Upper lobe of right lung (tissue), 1 donor: ENCODE measurements at places on chromosomes 16 and 17. TPM values are rescaled to one million over a fixed set of nuclear protein-coding genes. Genes with fewer than 3 reads are reported as not detected.

CPHXL2 gene
- not detected for total RNA-seq

GGT6 gene
- 5.6 TPM for total RNA-seq

DNA sequence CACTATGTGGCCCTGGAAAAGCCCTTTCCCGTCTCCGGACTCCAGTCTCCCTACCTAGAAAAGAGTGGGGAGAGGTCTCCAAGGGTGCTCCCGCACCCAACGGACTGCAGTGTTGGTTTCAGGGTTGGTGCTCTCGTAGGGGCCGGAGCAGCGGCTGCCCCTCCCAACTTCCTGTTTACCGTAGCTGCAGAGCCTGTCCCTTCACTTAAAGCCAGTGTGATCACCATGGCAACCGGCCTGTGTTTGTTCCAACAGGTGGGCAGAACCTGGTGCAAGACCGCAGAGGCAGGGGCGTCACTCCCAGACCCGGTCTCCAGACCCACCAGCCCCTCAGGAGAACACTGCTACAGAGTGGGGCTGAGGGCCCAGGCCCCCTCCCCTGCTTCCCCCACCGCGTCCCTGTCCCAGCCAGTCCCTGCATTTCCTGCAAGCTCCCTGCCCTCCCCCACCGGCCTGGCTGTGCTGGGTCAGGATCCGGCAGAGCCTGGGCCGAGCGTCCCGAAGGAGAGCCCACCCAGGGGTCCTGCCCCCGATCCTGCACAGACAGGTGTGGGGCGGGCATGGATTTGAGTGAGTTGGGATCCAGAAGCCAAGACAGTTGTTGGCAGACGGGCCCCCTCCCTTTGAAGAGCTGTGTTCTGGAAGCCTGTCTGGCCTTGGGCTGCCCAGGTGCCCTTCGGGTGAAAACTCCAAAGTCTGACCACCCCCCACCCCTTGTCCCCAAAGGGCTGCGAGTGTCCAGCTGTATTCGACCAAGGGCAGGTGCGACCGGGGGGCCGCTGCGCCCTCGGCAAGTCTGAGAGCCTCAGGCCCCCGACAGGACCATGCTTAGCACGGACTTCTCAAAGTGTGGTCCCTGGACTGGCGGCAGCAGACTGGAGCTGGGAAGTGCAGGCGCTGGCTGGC lies 1.5 kb upstream of the BAIAP3 start:
- DNase-seq, result peak; percentile 80

DNA sequence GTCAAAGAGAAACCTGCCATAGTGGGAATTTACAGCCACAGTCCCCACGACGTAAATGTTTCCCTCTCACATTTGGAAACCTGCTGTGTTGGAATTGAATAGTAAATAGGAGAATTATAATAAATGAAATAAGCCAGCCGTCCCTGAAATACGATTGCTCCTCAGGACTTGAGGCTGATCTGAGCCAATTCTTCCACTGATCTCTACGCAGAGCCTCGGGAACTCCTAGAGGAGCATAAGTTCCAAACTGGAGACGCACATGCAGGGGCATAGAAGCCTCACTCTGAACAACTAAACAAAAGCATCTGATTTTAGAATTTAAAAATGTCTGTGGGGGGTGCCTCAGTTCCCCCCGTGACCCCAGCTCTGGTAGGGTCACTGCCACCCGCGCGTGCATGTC lies 10.2 kb upstream of the TEX19 start:
- DNase-seq, result no peak

GRCh38 chr17:19495828-19496528 lies 37.7 kb upstream of the SLC47A1 start:
- no peak for DNase-seq

GRCh38 chr17:78278139-78278741 lies 46.8 kb downstream of the TMEM235 start:
- DNase-seq, result no peak

DNA sequence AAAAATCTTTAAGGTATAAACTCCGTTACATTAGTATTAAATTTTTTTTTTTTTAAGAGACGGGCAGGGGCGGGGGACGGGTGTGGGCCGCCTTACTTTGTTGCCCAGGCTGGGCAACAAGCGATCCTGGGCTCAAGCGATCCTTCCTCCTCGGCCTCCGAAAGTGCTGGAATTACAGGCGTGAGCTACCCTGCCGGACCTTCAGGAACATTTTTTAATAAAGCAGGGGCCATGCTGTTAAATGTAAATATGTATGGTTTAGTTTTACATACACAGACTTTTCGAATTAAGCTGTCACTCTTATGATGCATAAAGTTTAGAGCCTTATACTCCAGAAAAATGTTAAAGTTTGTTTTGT lies 2.4 kb downstream of the PPM1D start:
- no peak for DNase-seq

DNA sequence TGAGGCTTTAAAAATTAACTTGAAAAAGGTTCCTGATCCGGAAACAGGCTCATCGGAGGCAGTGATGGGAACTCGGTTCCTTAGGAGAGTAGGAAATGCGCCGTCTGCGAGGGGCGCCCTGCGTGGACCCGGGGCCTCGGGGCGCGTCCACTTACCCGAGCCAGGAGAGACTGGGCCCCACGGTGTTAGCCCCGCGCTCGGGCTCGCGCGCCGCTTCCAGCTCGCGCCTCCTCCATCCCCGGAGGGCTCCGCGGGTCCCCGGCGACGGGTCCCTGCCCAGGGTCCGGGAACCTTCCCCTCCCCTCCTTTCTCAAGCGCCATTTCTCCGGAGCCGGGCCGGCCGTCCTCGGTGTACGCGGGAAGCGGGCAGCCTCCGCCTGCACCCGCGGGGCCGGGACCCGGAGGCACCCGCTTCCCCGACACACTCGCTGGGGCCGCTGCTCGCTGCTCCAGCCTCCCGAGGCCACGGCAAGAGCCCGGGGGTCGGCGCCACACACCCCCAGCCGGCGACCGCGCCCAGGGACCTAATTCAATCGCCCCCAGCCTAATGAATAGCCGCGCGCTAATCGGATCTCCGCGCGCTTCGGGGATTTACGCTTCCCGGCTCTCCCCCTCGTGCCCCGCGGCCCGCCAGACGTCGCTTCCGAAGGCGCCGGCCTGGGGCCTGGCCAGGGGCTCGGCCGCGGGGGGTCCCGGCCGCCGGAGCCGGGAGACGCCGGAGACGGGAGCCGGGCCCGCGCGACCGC lies 2.2 kb upstream of the BAHCC1 start:
- no peak for DNase-seq

DNA sequence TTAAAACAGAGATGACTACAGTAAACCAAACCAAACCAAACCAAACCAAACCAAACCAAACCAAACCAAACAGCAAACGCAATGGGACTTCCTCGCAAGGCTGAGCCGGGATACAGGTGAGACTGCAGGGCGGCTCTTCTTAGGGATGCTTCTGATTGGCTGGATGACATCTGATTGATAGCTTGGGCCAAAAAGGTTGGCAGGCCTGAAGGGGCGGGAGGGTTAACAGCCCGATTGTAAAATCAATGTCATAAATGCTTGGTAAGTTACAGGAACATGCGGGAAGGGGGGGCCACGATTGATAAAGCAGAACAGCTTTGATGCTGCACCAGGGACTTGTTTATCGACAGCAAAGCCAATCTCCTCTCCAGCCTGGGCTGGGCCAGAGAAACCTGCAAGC lies 86.1 kb downstream of the ZFHX3 start:
- no peak for DNase-seq

GRCh38 chr16:15947983-15948509 lies 1.4 kb upstream of the ABCC1 start:
- DNase-seq, result no peak

TAT gene
- not detected for total RNA-seq

GRCh38 chr17:46889519-46889918 lies 33.4 kb upstream of the GOSR2 start:
- DNase-seq, result no peak

- peak; percentile 84 for DNase-seq
Observed at GRCh38 chr16:66605177-66605978, 874 bp downstream of the CMTM3 start.

ABCC11 gene
- total RNA-seq, result not detected

- DNase-seq, result no peak
Observed at GRCh38 chr16:47886631-47887415, 269.0 kb downstream of the ABCC12 start.

ACSM5 gene
- 4.5 TPM for total RNA-seq

KRTAP9-8 gene
- not detected for total RNA-seq

DNA sequence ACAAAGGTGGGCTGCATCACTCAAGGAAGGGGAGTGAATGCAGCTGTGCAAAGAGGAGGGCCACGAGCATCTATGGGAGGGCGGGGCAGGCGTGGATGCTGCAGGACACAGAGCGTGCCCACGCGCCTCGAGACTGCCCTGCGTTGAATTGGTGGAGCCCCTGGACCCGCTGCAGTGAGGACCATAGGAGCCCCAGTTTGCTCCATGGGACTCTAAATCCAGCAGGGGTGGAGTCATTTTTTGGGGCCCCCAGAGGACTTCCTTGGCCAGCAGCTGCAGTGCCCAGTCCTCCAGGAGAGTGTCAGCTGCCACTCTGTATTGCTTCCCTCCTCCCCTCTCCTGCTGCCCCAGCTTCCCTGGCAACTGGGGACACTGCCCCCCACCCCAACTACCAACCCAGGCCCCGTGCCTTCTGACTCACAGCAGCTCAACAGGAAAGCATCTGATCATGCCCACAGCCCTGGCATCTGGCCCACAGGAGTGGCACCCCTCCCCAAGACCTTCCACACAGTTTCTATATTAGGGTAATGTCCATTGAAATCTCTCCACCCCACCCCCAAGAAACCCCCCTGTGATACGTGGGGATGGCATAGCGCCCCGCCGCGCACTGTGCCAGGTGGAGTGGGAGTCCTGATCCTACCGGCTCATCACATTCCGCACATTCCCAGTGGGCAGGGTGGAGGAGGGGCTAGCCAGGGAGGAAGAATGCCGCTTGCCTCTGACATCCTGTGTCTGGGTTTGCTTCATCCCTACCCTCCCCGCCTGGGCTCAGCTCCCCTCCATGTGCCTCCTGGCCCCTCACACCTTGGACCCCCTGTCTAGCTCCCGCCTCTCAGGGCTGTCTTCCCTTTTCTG lies 27.8 kb upstream of the ITGA3 start:
- peak; percentile 79 for DNase-seq

GRCh38 chr17:348692-349425 lies 3.7 kb downstream of the RPH3AL start:
- peak; percentile 78 for DNase-seq

DNA sequence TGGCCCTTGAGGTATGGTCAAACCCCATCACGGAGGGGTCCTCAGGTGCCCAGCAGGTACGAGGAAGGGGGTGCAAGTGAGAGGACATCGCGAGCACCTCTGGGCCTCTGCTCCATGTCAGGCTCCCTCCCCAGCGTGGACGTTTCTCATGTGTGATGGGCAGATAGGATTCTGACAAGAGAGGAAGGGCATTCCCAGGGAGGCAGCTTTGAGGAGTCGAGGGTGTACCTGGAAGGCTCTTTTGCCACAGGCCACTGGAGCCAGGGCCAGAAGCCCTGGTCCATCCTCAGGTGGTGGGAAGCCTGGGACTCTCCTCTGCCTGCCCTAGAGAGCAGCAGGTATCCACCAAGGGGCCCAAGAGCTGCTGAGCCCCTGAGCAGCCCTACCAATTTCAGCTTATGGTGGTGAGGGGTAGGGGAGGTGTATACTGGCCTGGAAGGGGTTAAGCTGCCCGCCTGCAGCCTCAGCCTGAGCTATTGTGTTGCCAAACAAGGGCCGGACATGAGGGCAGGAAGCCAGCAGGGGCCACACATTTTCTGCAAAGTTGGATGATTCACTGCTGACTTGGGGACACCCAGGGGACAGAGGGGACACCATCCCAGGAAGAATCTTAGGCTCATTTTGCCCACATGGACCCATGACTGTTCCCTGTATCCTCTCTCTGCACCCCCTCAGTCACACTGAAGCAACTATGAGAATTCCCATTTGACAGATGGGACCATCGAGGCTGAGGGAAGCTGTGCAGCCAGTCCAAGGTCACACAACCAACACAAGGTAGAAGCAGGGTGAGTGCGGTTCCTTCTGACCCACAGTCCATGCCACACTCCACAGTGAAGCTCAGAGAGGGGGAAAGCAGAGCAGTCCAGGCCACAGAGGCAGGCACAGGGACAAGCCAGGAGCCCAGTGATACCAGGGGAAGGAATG lies 1.7 kb downstream of the CDH5 start:
- peak; percentile 57 for DNase-seq

- DNase-seq, result no peak
Observed at GRCh38 chr16:6144463-6144862, 1046.9 kb upstream of the EEF2KMT start.

GOSR2 gene
- 66.5 TPM for total RNA-seq

COX6A2 gene
- not detected for total RNA-seq

- no peak for DNase-seq
Observed at GRCh38 chr16:86515777-86516622, 5.7 kb downstream of the FOXF1 start.

- no peak for DNase-seq
Observed at GRCh38 chr17:83077411-83077810, 2.0 kb upstream of the METRNL start.

UMOD gene
- not detected for total RNA-seq

DNA sequence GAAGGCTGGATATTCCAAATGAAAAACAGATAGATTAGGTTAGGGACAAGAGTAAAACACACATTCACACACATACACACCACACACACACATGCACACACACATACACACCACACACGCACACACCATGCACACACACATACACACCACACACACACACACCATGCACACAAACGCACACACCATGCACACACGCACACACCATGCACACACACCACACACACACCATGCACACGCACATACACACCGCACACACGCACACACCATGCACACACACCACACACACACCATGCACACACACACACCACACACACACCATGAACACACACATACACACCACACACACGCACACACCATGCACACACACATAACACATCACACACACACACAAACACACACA lies 203.7 kb upstream of the ZFHX3 start:
- DNase-seq, result no peak

DNA sequence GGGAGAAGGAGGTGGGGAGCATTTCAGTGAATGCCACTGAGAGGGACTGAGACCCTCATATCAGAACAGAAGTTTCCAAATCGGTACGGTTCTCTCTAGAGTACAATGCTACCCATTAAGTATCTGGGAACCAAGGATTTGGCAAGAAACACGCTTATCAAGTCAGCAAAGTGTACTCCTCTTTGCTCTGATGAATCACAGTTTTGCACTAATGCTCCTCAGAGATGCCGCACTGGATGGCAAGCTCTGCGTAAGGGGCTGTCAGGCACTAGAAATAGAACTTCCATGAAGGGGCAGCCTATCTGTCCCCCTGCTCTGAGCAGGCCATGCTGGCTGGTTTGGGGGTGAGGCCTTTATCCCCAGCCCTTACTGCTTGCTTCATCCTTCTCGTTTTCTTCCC lies 4.8 kb upstream of the ABCC12 start:
- DNase-seq, result no peak

COG1 gene
- total RNA-seq, result 37.0 TPM

DNA sequence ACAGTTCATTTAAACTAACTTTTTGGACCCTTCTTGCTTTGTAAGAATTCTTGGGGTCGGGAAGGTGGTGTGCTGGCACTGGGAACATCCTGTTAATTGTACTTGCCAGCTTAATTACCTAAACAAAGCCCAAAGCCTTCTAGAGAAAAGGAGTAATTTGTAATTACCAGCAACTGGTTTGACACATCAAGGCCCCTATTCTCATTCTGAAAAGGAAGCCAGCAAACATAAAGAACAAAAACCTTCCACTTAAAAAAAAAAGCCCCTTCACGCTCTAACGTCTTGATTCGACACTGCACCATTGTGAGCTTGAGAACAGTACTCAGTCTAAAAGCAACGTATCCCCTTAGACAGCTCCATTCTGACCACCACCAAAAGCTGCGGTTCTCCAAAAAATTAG lies 74.7 kb upstream of the RPH3AL start:
- no peak for DNase-seq
